ENCODE measurements at places on chromosomes 5 and 9. TPM values are rescaled to one million over a fixed set of nuclear protein-coding genes. Genes with fewer than 3 reads are reported as not detected.

DNA sequence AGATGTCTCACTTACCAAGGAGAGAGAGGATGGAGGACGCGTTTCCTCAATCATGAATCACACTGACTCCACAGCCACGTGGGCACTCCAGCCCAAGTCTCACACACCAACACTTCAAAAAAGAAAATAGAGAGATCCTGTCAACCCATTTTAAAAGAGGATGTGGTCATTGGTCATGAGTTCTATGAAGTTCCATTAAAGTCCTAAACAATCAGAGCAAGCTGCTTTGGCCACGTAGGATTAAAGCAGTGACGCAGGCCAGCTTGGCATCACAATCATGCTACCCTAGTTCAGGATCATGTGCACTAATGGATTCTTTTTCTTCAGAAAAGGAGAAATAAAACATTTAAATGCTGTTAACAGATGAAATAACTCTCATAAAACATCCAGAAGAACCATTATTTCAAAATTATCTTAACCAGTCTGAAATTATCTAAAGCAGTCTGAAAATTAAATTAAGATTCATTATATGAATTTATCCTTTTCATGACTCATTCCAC is 108.1 kb downstream of the SEMA5A start:
- H3K27ac ChIP-seq = no peak overlapping the region
- H3K36me3 ChIP-seq = no peaks in the 10 kb centered on the region
- no peaks in the 10 kb centered on the region for H3K4me1 ChIP-seq
- H3K4me3 ChIP-seq = no peak overlapping the region

DNA sequence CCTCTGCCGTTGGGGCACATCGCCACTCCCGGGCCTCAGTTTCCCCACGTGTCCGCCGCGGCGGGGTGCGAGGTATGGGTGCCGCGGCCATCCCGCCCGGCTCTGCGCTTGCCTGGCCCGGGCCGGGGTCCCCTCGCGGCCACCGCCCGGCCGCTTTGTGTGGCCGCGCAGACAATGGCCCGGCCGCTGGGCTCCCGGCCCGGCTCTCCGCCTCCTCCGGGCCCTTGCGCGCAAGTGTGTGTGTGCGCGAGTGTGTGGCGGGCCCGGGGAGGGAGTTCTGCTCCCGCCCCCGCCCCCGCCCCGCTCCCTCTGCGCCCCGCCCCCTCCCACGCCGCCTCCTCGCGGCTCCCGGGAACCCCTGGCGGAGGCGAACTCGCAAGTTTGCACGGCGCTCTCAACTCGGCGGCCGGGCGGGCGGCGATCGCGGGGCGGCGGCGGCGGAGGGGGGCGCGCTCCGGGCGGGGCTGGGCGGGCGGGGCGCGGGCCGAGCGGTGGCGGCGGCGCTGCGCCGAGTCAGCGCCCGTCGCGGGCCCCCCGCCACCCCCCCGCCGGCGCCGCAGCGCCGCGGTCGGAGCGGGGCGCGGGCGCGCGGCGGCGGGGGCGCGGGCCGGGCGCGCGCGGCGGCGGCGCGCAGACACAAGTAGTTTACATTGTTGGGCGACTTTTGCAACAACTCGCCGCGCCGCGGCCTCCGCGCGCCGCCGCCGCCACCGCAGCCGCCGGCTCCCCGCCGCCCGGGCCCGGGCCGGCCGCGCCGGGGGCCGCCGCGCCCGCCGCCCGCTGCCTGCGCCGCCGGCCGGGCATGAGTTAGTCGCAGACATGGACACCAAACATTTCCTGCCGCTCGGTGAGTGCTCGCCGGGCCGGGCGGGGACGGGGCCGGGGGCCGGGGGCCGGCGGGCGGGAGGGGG is at the start of gene RXRA:
Gene RXRA (plus strand): TSS at position 643 of the 911 bp plus-strand sequence. CDS start 177 bp downstream, at position 820.
- peak within 1 kb of the TSS; percentile 45 for H3K4me3 ChIP-seq
- no peak for DNase-seq
- no peaks in the 10 kb centered on the region for H3K36me3 ChIP-seq
- H3K27ac ChIP-seq = no peak within 1 kb of the TSS

- H3K4me3 ChIP-seq = no peak overlapping the region
- DNase-seq = no peak
- no peak overlapping the region for H3K27ac ChIP-seq
Measured at GRCh38 chr5:21140987-21141386, 1153.0 kb upstream of the CDH18 start.

DNA sequence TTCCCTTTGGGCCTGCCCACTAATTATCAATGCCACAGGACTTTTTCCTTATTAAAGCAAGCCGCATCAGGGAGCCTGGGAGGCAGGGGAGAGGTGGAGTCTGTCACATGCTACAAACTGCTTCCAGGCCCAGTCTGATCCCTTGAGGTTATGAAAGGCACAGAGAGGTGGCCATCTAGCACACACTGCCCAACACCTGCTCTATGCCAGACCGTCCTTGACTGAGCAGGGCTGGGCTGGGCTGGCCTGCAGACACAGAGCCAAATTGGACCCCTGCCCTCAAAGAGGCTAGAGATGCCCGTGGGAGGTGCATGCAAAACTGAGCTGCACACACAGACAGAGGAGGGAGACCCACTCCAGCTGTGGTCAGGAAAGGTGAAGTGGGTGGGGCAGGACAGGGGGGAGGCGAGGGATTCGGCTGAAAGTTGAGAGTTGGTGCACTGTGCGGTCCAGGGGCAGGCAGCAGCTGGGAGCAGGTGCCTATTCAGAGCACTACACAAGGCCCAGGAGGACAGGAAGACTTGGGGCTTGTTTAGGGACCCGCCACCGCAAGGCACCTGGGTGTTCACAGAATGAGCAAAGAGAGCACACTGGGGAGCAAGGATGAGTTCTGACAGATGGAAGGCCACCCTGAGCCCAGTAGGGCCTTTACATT is 36.4 kb upstream of the TCF7 start:
- no peaks in the 10 kb centered on the region for H3K36me3 ChIP-seq
- no peak overlapping the region for H3K4me3 ChIP-seq
- H3K27ac ChIP-seq = no peak overlapping the region
- H3K4me1 ChIP-seq = no peaks in the 10 kb centered on the region

DNA sequence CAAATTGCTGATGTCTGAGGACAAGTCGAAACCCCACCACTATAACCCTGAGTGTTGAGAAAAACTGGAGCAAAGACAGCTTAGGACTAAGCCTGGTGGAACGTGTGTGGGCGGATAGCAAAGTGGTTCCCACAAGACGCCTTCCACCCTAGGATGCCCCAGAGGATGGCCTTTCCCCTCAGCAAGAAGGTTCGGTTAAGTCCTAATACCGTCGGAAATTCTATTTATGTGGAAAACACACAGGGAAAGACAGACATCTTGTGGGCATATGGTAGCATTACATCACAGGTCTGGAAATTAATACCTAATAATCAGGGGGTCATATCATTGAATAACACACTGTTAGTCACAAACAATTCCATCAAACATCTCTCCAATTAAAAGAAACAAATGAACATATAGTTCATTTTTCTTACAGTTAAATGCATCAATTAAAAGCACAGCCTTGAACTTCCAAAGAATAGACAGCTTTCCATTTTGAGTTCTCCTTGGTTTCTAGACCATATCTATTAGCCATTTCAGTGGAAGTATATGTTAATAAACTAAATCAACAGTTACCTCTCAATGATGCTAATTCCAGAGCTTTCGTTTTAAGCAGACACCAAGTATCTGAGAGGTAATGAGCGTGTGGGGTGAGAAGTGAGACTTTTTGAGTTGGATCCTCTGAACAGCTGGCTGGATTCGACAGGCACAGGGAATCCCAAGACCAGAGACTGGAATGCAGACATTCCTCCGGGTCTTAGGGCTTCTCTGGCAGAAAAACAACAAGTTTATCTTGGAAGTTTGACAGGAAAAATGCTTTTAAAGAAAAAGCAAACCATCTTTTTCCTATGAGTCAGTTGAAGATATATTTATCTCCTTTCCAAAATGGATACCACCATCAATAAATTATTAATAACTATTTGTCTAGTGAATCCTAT is 2.9 kb upstream of the ICE1 start:
- H3K36me3 ChIP-seq = no peaks in the 10 kb centered on the region
- no peak overlapping the region for H3K4me3 ChIP-seq
- DNase-seq = no peak
- H3K27me3 ChIP-seq = no peaks in the 10 kb centered on the region
- peaks cover 27% of the 10 kb centered on the region for H3K4me1 ChIP-seq

DNA sequence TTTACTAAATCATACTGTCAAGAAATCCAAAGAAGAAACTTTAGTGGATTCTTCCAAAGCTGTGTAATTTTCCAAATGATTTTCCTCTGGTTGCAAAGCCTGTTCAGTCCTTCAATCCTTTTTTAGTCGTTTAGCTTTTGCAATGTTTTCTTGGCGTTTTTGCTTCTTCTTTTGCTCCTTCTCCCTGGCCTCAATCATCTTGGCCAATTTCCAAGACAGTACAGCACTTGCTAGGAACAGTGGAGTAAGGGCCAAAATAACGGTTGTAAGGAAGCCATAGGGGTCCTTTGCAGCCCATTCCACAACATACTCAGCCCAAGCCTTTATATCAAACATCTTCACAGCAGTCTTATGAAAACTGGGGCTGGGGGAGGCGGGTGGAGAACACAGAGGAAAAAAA is 2.4 kb downstream of the SMIM15 start:
- DNase-seq = no peak
- peak overlapping the region; percentile 26 for H3K4me3 ChIP-seq
- no peaks in the 10 kb centered on the region for H3K36me3 ChIP-seq
- no peaks in the 10 kb centered on the region for H3K4me1 ChIP-seq
- no peaks in the 10 kb centered on the region for H3K27me3 ChIP-seq

DNA sequence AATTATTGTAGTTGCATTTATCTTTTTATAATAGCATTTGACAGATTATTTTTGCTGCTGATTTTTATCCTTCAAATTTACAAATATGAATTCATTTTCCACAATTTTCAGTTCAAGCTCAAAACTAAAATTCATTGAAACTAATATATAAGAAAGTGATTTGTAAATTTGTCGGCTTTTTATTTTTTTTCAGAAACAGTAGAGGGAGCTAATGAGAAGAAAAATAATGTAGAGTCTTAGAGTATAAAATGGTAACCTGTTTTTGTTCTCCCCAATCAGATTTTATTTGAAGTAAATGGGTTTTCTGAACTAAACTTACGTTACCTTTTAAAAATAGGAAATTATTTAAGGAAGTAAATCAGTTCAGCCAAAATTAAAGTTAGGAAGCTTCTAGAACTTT is 19.2 kb downstream of the PRRC1 start:
- H3K4me3 ChIP-seq = no peak overlapping the region
- H3K4me1 ChIP-seq = no peaks in the 10 kb centered on the region
- H3K27me3 ChIP-seq = no peaks in the 10 kb centered on the region
- no peak for DNase-seq
- peaks cover 4% of the 10 kb centered on the region for H3K36me3 ChIP-seq

DNA sequence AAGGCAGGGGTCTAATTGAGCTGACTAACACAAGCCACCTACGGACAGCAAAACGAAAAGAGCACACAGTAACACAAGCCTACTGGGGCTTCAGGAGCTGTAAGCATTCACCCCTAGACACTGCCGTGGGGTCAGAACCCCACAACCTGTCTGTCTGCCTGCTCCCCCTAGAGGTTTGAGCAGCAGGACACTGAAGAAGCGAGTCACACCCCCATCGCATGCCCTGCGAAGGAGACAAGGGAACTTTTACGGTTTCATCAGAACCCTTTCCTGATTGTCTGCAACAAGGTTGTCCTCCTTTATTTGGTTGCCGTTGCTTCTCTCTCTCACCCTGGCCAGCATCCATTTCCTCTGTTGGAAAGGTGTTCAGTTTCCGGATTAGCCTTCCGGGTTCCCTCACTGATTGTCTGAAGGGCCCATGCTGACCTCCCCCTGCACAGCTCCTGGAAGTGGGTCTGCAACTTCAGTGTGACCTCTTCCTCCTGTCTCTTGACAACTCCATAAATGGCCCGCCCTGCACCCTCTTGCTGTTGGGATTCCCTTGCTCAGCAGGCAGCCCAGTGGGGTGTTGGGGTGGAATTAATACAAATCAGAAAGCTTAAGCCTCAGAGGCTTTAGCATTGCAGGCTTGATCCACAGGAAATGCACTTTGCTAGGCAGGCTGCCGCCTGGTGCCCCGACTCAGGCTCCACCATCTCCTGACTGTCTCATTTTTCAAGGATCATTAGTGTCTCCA is 258.9 kb upstream of the TLE4 start:
- H3K36me3 ChIP-seq = no peaks in the 10 kb centered on the region
- H3K27ac ChIP-seq = no peak overlapping the region
- H3K4me1 ChIP-seq = no peaks in the 10 kb centered on the region

DNA sequence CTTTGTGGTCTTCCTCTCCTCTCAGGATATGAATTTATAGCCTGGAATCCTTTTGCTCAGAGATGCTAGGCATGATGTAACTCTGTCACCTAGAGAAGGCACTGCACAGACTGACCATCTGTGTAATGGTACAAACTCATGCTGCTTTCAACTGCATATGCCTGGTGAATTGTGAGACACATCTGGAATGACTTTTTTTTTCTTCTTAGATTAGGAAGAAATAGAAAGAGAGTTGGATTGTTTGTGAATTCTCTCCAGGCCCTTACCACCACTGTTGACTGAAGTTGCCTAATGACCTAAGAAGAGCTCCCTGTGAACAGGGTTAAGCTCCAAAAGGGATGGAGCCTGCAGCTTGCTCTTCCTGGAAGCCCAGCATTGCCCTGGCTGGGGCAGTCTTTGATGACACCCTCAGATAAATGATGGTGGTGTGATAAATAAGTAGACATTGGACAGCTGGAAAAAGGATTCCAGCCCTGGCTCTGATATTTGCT is 47.8 kb upstream of the TRIM32 start:
- no peaks in the 10 kb centered on the region for H3K36me3 ChIP-seq
- no peak overlapping the region for H3K4me3 ChIP-seq
- H3K27me3 ChIP-seq = no peaks in the 10 kb centered on the region
- no peaks in the 10 kb centered on the region for H3K4me1 ChIP-seq

GRCh38 chr9:21996858-21997257 is 2.3 kb downstream of the CDKN2B-AS1 start:
- peaks cover 4% of the 10 kb centered on the region for H3K4me1 ChIP-seq
- no peak overlapping the region for H3K4me3 ChIP-seq
- no peaks in the 10 kb centered on the region for H3K27me3 ChIP-seq
- no peak overlapping the region for H3K27ac ChIP-seq
- DNase-seq = no peak

- H3K27me3 ChIP-seq = no peaks in the 10 kb centered on the region
- peaks cover 3% of the 10 kb centered on the region for H3K4me1 ChIP-seq
- DNase-seq = no peak
- no peak overlapping the region for H3K4me3 ChIP-seq
- no peak overlapping the region for H3K27ac ChIP-seq
Measured at GRCh38 chr9:38395653-38396370, 3.3 kb downstream of the ALDH1B1 start.

The BTNL3 gene
- total RNA-seq = not detected

The CCL21 gene
- total RNA-seq = 0.26 TPM

The CNTFR gene
- total RNA-seq = not detected

The FBXL7 gene
- 0.40 TPM for total RNA-seq

The MARCHF11 gene
- not detected for total RNA-seq

The KCNN2 gene
- 0.80 TPM for total RNA-seq

The PDE4D gene
- total RNA-seq = 1.4 TPM
